ENCODE measurements at places on chromosomes 4 and X.

- DNase-seq, result no peak
Observed at GRCh38 chr4:148778980-148779675, 336.9 kb upstream of the NR3C2 start.

- no peak for DNase-seq
Observed at GRCh38 chr4:28211676-28212470, 1351.2 kb downstream of the STIM2 start.

DNA sequence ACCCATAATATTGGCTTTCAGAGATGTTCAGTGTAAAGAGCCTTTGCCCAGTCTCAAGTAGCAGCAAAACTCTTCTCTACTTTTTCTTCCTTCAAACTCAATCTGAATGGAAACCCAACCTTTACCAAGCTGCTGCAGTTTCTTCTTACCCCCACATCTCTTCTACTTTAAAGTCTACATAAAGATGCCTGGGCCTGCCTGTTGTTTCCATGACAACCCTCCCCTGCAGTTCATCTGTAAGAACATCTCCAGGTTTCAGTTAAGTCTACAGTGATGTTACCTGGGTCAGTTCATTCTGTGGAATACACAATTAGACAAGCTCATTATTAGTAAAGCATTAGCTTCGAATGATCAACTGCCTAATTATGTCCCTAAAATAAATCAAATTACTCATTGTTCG, 81.4 kb downstream of the SPANXN3 start:
- no peak for DNase-seq

- DNase-seq, result no peak
Observed at GRCh38 chrX:153793291-153793690, 884 bp downstream of the IDH3G start.

Data from memory B cell (primary cell).